ENCODE measurements at places on chromosomes 1 and 21. TPM values are rescaled to one million over a fixed set of nuclear protein-coding genes. Genes with fewer than 3 reads are reported as not detected.

The FCGR2B gene
- 0.15 TPM for total RNA-seq

The LEFTY2 gene
- total RNA-seq: 0.13 TPM

The HSPG2 gene
- 35.8 TPM for total RNA-seq

The BRDT gene
- not detected for total RNA-seq

The EPHA8 gene
- total RNA-seq: 0.62 TPM

The RBBP5 gene
- 24.4 TPM for total RNA-seq

The ARHGAP29 gene
- 4.1 TPM for total RNA-seq

The FTCD gene
- total RNA-seq: 1.1 TPM

The ACBD3 gene
- total RNA-seq: 56.7 TPM

The ANKRD35 gene
- total RNA-seq: 1.4 TPM

The S100A1 gene
- 2.5 TPM for total RNA-seq

The LCE1C gene
- not detected for total RNA-seq

The HSF2BP gene
- 2.8 TPM for total RNA-seq

- no peak for ATAC-seq
Measured at GRCh38 chr1:211738691-211739301, 63.4 kb upstream of the NEK2 start.

DNA sequence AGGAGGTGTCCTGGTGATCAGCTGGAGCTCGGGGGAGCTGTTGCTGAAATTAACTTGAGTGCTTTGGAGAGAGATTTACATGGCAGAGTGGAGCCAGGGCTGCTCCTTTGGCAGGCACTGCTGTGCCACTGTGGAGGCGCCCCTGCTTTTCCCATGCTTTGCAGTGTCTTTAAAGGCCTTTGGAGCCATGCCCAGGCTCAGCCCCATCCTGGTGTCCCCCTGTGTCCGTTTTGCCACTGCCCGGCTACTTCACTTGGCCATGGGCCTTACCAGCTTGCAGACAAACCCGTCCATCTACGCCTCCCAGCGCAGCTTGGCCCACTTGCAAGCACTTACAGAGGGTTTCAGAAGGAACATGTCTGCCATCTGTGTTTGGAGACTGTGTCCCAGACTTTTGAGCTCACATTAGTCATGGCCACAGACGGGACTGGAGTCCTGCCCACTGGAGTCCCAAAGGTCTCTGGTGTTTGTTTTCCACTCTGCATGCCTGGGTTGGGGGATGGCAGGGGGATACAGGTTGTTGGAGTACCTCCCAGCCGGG, 18.2 kb upstream of the LAMTOR5 start:
- ATAC-seq: peak; percentile 29

- ATAC-seq: peak; percentile 2
Measured at GRCh38 chr1:150152772-150153456, 3.2 kb downstream of the PLEKHO1 start.

DNA sequence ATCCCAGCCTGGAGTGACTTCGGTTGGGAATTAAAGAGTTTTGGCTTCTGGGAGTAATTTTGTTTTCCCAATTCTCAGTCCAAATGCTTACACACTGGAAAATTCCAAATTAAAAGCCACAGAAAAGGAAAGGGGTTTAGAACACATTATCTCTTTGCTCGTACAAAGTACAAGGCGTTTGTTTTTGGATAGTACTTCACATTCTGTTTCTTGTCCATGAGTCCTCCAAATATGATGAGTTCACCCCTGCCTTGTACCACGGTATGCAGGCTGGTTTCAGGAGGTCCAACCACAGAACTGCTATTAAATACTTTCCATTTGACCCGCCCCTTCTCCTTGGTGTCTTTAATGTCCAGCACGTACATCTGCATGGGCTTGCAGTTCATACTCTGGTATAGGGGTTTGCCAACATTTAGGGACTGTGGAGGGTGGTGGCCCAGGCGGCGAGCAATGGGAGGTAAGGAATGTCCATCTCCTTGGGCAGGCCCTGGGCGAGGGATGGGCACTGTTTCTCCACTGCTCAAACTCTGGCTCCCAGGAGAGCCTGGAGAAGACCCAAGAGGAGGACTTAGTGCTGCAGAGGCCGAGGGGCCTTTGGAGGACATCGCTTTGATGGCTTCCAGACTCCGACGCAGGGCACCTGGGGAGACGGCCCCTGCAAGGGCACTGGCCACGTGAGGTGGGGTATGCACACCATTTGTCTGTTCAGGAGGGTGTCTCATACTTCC, 13.7 kb upstream of the CPLANE2 start:
- ATAC-seq: no peak

DNA sequence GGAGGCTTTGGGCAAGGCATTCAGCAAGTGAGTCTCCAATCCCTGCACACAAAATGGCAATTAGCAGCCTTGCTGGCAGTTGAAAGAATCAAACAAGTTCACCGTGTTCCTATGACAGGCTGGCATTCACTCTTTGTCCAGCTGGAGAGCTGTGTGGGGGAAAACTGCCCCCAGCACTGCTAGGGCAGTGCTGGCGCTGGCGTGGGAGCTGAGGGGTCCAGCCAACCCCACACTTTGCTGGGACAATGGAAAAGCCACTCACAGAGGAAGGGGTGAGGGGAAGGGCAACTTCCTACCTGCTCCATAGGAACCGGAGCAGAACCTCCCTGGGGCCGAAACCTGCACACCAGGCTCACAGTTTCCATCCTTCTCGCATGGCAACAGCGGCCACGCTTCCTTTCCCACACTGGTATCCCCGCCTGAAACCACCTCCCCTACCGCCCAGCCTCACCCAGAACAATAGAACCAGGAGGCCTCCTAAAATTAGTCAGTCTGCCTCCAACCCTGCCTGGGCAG, 26.7 kb upstream of the KCNN3 start:
- no peak for ATAC-seq

GRCh38 chr21:32816261-32816660, 44.7 kb upstream of the PAXBP1 start:
- ATAC-seq: no peak

DNA sequence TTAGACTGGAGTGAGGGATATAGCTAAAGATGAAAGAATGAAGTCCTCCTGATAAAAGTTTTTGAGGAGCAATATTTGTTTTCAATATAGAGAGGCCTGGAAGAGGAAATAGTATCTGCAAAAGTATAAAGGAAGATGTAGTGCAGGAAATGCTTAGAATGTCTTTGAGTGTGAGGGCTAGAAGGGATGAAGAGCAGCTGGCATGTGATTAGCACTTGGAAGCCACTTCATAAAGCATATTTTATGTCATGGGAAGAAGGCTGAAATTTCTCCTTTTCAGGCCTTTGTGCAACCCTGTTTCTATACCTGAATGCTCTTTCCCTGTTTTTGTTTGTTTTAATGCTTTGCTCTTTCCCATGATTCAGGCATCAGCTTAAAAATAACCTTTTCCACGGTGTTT, 323.3 kb upstream of the DEPDC1 start:
- no peak for ATAC-seq

GRCh38 chr1:160101037-160101716, 2.8 kb upstream of the IGSF8 start:
- ATAC-seq: peak; percentile 64

GRCh38 chr1:6056572-6056948, 10.9 kb downstream of the KCNAB2 start:
- ATAC-seq: no peak

DNA sequence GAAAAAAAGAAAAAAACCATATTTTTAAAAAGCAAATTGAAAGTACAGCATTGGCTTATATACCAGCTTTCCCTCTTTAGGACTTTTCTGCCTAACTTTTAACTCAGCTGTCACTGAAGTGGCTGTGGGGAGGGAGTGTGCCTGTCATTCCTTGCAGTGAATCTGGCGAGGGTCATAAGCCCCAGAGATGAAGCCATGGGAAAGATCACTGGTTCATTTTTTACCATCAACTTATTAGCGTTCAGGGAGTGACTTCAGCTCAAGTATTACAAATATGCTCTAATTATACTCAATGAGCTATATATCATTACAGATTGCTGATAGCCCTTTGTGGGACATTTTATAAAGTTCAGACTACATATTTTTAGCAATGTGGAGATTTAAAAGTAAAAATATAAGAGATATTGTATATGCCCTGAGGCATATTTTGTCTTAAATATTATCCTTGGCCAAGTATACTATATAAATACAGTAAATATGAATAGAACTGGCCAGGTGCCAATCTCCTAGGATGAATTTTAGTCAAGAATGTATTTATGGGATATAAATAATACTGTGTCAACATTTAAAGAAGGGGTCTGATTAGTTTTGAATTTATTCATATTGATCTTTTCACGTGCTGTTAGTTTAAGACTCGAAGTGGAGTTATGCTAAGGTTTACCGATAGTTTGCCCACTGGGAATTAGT, 4.4 kb downstream of the TGFB2 start:
- ATAC-seq: no peak

DNA sequence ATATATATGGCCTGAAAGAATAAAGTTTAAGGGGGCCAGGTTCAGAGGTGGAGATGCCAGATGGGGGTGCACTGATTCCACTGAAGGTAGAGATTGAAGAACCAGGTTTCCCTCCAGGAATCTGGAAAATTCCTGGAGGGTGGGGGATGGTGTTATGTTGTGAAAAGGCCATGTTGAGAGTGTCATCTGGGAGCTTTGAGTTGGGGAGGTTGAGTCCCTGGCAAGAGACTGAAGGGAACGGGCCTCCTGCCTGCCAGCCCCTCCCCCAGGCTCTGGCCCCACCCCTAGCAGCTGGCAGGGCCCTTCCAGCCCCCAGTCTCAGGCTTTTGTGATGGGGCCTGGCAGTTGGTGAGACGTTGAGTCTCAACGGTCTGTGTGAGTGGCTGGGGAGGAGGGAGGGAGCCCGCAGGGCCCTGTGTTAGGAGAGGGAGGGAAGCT, 4.1 kb downstream of the PTPRU start:
- no peak for ATAC-seq

DNA sequence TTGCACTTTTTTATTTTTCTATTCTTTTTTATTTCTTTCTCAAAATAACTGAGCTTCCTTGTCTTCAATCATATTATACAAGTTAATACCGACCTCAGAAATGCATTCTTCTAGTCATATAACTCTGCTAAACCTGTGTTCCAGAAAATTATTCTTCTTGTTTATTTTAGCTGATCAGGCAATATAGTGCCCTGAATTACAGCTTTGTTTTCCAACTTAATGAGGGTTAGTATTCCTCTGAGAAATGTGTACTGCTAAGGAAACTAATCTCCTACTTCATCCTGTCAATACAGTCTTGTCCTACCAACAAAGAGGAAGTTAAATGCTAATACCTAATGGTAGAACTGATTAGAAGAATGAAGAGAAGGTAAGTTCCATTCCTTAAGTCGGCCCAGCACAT, 13.0 kb downstream of the BRINP3 start:
- ATAC-seq: no peak

- no peak for ATAC-seq
Measured at GRCh38 chr1:231724041-231724440, 97.5 kb downstream of the DISC1 start.

DNA sequence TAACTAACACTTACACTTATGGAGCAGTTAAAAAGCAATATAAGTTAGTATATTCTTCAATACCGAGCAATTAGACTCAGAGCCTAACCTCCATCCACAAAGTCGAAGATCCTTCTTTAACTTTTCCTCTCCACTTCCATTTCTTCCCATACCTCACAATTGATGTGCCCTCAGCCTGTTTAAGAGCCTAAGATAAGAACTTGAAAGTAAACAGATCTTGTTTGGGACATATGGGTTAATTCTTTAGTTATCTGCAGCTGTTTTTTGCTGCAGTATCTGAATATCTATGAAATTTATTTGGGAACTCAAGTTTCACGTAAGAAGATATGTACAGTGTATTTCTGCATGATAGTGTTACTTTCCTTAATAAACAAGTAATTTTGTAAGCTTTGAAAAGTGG, 51.5 kb downstream of the MIGA1 start:
- ATAC-seq: no peak

DNA sequence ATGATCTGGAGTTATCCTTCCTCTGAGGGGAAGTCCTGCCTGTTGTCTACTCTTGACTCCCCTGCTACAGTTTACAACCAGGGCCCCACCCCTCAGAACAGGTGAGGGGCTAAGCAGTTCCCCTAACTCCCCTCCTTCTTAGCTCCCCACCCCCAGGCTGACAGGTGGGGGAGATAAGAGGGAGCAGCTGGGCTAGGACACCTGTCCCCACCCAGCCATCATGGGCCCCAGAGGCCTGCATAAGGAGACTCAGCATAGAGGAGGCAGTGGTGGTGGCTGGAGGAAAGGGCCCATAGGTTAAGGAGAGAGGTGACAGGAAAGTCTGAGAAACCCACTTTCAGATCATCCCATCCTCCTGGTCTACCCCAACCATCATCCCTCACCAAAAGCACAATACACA, 6.8 kb downstream of the MEF2D start:
- no peak for ATAC-seq

GRCh38 chr1:29975036-29975694, 738.8 kb downstream of the PTPRU start:
- ATAC-seq: peak; percentile 22

GRCh38 chr1:14598007-14598497, 433 bp upstream of the KAZN start:
- peak; percentile 75 for ATAC-seq

DNA sequence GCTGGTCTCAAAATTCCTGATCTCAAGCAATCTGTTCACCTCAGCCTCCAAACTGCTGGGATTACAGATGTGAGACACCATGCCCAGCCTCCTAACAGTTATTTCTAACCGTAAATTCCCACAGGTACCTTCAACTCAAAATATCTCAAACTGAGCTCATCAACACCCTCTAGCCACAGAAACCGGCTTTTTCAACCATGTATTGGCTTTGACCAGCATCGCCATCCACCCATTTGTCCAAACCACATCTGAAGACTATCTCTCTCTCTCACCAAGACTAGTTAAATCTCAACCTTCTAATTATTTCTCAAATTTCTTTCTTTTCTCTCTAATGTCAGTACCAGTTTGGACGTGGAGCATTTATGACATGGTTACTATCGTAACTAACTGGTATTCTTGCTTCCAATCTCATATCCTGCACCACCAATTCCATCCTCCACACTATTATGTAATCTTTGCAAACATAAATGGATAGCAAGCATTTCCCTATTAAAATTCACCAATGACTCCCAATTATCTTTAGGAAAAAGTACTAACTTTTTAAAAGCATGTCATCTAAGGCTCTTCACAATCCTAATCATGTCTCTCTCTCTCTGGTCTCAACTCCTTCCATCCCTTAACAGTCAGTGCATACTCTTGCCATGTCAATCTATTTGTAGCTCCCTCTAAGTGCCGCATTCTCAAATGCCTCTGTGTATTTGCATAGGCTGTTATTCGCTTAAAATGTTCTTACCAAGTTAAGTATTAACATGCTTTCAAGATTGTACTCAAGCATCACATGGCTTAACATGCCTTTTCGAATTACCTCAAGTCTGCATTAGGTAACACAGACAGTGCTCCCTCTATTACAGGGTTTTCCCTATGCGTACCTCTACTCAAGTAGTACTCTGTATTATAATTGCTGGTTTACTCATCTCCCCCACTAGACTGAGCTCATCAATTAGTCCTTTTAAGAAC, 18.1 kb downstream of the RSBN1 start:
- ATAC-seq: peak; percentile 72

- ATAC-seq: peak; percentile 78
Measured at GRCh38 chr21:41167348-41168342, at the start of gene BACE2. TSS of gene BACE2 (plus strand) at chr21:41168160. CDS start at chr21:41168264, 104 bp downstream.
